ENCODE measurements at places on chromosomes 5 and 9. TPM values are rescaled to one million over a fixed set of nuclear protein-coding genes. Genes with fewer than 3 reads are reported as not detected.
A peak's percentile ranks its signal among the peaks of the same experiment; 100 is the strongest.

CCL28 gene
- total RNA-seq: 3.6 TPM

- DNase-seq: peak; percentile 46
These were observed 68.6 kb downstream of the XRCC4 start for GRCh38 chr5:83145882-83146331.

DNA sequence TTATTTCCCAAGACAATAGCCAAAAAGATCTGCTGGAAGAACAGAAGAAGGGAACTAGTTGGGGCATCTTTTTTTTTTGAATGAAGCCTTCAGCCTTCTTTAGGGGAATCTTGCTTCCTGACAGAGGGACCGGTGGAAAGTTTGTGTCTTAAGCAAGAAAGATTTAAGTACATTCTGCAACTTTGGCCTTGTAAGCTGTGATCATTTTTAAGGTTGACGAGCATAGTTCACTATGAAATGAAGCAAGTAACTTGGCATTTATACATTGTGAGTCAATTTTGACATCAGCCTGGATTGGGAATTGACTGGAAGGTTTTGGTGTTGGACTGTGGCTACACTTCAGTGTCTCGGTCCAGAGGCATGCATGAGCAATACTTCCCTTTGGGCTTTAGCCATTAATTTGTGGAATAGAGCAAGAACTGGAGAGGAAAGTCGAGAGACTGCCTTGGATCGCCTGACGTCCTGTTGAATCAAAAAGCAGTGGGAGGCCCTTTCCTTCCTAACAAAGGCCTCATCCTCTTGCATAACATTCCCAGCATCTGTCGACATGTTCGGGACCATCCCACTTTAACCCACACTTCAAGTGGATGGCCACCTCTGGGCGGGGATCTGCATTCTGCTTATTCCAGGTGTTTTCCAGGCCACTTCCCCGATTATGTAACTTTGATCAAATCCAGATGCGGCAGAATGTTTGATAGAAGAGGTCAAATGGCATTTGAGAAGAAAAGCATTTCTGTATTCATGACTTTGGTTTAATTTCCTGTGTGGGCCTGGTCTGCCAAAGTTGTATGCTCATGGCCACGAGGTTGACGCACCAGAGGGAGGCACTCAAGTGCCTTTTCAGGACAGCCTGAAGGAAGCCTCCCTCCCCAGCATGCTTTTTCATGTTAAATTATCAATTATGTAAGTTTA is 12.5 kb downstream of the ABL1 start:
- DNase-seq: peak; percentile 91

CCL27 gene
- total RNA-seq: not detected

- no peak for DNase-seq
These were observed 53.9 kb upstream of the SUSD3 start for GRCh38 chr9:93004561-93004960.

GRCh38 chr9:33459115-33459514 is 11.7 kb upstream of the AQP3 start:
- no peak for DNase-seq

- DNase-seq: no peak
These were observed 167.9 kb downstream of the ARHGEF28 start for GRCh38 chr5:73793911-73794310.

DNA sequence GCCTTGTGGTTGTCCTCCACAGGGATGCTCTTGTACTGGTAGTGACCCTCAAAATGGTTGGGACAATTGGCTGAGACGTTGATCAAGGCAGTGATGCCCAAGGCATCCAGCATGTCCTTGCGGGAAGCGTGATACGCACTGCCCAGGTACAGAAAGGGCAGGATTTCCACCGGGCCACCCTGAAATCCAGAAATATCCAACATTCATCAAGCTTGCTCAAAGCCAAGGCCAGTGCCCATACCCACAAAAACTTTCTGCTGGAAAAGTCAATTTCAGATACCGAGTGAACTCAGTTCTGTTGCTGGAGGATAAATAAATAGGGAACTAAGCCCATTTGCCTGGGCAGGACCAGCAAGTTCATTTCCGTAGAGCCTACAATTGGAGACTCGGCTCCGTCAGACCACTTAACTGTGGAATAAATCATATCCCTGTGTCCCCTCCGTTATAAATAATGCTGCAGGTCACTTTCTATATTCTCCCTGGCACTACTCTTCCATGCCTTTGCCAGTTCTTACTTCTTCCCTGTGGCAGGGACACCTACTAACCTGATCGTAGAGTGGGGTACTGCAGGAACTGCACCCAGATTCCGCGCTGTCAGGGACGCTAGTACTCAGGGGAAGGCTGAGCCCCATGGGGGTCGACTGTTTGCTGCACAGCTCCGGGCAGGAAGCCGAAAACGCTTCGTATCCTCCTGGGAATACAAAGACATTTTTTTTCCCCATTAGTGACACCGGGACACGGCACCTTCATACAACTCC is 1.2 kb downstream of the DUSP1 start:
- DNase-seq: peak; percentile 43

DNA sequence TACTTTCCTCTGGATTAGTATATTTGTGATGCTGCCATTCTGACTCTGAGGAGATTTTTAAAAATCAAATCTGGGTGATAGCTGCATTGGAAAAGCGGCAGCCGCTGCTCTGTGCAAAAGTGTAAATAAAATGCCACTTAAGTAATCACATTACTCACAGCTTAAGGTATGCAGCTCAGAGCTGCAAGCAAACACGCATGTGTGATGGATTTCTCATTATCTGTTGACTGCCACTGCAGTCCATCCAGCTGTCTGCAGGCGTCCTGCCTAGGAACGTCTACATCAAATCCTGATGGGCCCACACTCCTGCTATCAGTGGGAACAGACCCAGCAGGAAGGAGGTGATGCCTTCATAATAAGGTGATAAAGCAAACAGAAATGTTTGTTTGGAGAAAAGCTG is 216.9 kb downstream of the SPOCK1 start:
- peak; percentile 64 for DNase-seq
